SJSA1 (cell line): ENCODE measurements at places on chromosomes 2 and 18. TPM values are rescaled to one million over a fixed set of nuclear protein-coding genes. Genes with fewer than 3 reads are reported as not detected.

ALKAL2 gene
- total RNA-seq, result not detected in 2 replicates

DNA sequence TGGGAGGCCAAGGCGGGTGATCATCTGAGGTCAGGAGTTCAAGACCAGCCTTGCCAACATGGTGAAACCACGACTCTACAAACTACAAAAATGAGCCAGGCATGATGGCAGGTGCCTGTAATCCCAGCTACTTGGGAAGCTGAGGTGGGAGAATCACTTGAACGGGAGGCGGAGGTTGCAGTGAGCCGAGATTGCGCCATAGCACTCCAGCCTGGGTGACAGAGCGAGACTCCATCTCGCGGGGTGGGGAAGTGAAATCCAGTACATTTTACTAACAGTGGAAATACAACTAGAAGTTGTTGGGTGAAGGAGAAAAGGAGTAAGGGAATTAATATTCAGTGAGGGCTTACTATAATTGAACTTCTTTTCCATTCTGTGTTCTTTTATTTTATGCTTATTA, 13.2 kb upstream of the ENOSF1 start:
- no peak for DNase-seq

GRCh38 chr2:45992021-45992740, 305.0 kb upstream of the EPAS1 start:
- DNase-seq, result peak; percentile 53

- DNase-seq, result no peak
Observed at GRCh38 chr2:127678531-127678930, 3.2 kb upstream of the LIMS2 start.

DNA sequence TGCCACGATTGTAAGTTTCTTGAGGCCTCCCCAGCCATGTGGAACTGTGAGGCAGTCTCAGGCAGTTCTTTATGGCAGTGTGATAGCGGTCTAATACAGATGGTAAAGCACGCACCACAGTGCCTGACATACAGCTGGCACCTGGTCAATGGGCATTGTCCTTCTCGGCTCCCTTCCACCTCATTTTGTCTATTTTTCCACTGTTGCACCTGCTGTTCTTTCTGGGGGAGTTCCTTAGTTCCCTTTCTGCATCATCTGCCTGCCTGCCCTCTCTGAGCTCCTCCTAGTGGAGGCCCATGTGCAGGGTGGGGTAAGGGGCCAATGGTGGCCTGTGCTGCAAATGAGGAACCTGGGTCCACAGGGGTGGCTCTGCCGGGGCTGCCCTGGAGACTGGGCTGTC, 157.6 kb downstream of the LPIN1 start:
- no peak for DNase-seq

- no peak for DNase-seq
Observed at GRCh38 chr18:73168236-73168635, 300.4 kb upstream of the NETO1 start.

GRCh38 chr2:181959508-181959907, 26.1 kb upstream of the PPP1R1C start:
- DNase-seq, result no peak
